NCI-H2081 treated with DMSO at 0.1 percent for 48 hours (cell line): ENCODE measurements at places on chromosomes 3 and 15.

DNA sequence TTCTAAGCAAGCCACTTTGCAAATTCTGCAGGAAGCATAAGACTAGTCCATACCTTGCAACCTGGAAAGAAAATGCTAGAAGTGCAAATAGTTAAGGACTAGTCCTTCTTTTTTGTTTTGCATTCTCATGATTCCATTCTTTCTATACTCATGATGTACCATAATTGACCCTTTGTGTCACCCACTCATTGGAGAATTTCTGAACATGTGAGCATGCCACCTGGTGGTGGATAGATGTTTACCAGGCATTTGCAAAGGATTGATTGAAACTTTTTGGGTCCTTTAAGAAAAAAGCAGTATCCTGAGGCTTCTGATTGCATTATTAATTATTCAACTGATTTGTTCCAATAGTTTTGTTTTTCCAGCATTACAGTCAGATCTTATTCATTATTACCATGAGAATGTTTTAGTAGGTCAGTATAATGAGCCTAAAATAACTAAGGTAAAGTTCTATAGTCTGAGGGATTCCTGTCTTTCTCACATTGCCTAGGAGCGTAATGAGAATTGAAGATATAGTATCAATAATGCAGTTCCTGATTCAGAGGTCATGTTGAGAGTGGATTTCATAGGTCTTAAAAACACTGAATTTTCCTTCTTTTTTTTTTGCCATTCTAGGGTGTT is 20.2 kb upstream of the DIPK2A start:
- DNase-seq: no peak

DNA sequence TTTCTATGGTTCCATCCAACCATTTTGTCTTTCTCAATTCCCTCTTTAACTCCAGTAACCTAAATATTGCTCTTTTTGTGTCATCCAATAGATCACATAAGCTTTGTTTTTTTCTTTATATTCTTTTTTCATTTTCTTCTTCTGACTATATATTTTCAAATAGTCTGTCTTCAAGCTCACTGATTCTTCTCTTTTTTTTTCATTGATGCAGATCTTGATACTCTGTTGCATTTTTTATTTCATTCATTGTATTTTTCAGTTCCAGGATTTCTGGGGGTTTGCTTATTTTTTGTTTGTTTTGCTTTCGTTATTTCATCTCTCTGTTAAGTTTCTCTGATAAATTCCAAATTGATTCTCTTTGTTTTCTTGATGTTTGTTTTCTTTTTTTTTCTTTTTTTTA is 36.2 kb downstream of the CLDN1 start:
- no peak for DNase-seq

- no peak for DNase-seq
Observed at GRCh38 chr3:63278171-63279004, at the start of gene SYNPR. TSS of gene SYNPR (plus strand) at chr3:63278308.

DNA sequence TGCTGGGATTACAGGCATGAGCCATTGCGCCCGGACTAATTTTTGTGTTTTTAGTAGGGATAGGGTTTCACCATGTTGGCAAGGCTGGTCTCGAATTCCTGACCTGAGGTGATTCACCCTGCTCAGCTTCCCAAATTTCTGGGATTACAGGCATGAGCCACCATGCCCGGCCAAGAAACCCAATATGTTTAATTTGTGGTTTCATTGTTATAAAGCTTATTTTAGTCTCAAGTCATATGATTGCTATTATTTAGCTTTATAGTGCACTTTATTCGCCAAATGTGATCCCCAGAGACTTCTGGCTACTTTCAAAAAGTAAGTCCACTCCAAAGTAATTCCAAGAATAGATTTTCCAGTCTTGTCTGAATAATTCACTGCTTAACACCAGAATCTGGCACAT is 19.3 kb upstream of the SLC4A7 start:
- no peak for DNase-seq

- no peak for DNase-seq
Observed at GRCh38 chr3:134334231-134334900, 39.9 kb downstream of the AMOTL2 start.

- DNase-seq: no peak
Observed at GRCh38 chr3:14431917-14432834, 29.8 kb downstream of the SLC6A6 start.

- DNase-seq: no peak
Observed at GRCh38 chr3:30231277-30232141, 374.9 kb upstream of the TGFBR2 start.

DNA sequence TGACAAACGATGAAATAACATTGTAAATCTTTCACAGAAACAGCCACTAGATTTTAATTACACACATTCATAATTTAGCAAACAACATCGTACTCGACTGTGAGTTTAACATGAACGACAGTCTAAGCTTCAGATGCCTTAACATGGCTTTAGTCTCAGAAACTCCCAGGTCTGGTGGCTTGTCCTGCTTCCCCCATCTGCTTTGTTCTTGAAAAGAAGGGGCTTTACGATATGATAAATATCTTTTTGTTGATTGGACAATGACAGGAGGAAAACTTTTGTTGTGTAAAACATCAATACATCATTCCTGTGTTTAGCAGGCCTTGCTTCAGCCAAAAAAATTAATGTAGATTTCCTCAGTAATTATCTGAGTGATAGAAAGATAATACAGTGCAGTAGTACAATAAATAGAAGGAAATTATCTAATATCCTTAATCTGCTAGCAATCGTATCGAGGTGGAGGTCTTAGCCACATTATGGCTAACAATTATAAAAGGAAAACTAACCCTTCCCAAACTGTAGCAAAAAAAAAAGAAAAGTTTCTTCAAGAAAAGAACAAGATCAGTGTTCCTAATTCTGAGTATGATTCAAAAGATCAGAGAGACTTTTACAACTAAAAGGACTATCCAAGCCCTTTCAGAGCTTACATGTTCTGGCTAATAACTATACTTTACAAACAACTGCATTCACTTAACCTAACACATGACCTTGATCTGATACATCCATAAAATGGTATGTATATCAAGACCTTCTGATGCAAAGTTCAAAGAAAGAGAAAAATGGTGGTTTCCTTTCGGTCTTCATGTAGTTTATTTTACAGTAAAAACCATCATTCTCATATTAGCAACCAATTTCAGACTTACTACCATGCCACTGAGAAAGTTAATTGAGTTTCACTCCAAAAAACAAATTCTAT is 535.7 kb downstream of the FOXP1 start:
- no peak for DNase-seq

DNA sequence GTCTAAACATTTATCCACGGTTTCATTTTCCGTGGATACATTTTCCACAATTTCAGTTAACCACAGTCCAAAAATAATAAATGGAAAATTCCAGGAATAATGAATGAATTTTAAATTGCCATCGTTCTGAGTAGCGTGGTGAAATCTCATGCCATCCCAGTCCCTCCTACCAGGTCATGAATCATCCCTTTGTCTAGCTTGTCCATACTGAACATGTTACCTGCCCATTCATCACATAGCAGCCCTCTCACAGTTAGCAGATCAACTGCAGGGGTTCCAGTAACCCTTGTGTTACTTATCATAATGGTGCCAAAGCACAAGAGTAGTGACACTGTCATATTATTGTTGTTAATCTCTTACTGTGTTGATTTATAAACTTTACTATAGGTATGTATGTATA is 124.5 kb downstream of the GSK3B start:
- no peak for DNase-seq

GRCh38 chr3:179179256-179179655 is 31.1 kb downstream of the PIK3CA start:
- no peak for DNase-seq

GRCh38 chr3:29889215-29889614 is 608.3 kb downstream of the RBMS3 start:
- DNase-seq: no peak

- no peak for DNase-seq
Observed at GRCh38 chr3:69906351-69906966, 93.1 kb upstream of the SAMMSON start.

DNA sequence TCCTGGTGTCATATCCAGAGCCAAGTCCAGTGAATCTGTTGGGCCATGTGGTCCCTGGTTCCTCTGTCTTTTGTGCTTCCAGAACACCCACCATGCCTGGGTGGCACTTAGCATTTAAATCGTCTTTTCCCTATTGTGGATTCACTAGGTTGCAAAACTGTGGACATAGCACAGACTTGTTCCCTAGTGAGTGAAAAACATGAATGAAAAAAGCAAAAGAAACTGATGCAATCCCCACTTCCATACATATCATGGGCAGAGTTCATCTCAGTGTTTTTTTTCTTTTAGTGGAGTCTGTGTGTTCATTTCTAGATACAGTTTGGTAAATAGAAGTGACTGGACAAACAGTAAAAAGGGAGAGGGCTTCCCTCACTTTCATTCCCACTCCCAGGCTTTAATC is 170.5 kb downstream of the SLCO3A1 start:
- DNase-seq: no peak

GRCh38 chr3:11734-12133 is 184.8 kb upstream of the CHL1 start:
- DNase-seq: no peak

- DNase-seq: no peak
Observed at GRCh38 chr3:177330779-177331178, 133.5 kb upstream of the TBL1XR1 start.

DNA sequence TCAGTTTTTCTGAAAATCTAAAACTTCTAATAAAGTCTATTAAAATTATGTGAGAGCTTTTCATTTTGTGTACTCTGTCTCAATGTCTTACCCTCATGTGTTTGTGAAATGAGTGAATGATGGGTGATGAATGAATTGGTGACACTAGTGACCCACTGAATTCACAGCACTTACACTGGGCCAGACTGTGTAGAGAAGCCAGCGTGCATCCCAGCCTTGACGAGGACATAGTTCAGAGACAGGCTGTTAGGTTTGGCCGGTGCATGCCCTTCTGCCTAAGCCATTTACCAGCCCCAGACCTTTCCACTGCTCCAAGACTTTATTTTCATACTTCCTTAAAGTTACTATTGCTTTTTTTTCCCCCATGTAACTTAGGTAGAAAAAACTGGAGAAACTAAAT is 38.8 kb downstream of the FBXO22 start:
- DNase-seq: no peak

DNA sequence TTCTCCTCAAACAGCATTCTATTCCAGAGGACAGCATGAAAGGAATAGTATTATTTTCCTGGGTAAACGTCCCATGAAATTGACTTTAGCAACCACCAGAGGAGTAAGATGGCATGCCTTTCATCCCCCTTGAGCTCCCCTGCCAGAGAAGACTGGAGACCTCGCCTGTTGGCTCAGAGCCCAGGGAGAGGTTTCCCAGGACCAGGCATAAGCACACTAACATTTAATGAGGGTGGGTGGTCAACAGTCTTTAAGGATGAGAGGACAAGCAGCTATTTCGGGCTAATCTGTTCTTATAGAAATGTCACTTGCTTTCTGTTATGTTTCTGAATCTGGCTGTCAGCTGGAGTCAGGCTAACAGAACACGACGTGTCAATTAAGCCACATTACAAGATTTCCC is 390.5 kb downstream of the GABRG3 start:
- DNase-seq: no peak
